ENCODE measurements at places on chromosomes 16 and 17.

GRCh38 chr17:39671651-39672521 is 3.6 kb downstream of the PNMT start:
- no peak for DNase-seq

- DNase-seq: no peak
Observed at GRCh38 chr17:8417806-8418205, 17.9 kb upstream of the NDEL1 start.

DNA sequence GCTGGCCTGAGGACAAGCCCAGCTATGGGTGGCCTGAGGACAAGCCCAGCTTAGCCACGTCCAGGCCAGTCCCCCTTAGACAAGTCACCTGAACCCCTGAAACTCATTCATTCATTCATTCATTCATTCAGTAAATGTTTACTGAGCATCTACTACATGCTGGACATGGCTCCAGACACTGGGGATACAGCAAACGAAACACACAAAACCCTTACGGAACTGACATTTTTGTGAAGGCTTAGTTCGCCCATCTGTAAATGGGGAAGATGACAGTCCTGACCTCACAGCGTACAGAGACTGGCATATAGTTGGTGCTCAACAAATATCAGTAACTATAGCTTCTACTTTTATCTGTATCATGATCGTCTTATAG is 37.5 kb downstream of the PPL start:
- DNase-seq: no peak

DNA sequence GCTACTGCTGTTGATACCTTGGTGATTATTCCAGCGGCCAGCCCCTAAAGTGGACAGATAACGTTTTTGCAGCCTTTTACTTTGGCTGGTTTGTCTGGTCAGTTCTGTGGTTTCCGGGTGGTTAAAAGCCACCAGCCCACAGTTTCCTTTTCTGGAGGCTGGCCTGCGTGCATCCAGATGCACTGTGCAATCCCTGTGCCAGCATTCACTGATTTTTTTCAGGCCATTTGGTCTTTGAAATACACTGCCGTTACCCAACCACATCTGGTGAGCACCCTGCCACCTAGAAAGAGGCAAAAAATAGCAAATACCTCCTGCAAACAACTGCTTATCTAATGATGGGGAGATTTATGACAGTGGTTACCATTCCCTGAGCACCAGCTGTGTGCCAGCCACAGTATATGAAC is 797 bp downstream of the NUDT7 start:
- DNase-seq: no peak

- DNase-seq: no peak
Observed at GRCh38 chr16:72723781-72724180, 324.1 kb downstream of the ZFHX3 start.
